ENCODE measurements at places on chromosomes 3 and 15.
A peak's percentile ranks its signal among the peaks of the same experiment; 100 is the strongest.

DNA sequence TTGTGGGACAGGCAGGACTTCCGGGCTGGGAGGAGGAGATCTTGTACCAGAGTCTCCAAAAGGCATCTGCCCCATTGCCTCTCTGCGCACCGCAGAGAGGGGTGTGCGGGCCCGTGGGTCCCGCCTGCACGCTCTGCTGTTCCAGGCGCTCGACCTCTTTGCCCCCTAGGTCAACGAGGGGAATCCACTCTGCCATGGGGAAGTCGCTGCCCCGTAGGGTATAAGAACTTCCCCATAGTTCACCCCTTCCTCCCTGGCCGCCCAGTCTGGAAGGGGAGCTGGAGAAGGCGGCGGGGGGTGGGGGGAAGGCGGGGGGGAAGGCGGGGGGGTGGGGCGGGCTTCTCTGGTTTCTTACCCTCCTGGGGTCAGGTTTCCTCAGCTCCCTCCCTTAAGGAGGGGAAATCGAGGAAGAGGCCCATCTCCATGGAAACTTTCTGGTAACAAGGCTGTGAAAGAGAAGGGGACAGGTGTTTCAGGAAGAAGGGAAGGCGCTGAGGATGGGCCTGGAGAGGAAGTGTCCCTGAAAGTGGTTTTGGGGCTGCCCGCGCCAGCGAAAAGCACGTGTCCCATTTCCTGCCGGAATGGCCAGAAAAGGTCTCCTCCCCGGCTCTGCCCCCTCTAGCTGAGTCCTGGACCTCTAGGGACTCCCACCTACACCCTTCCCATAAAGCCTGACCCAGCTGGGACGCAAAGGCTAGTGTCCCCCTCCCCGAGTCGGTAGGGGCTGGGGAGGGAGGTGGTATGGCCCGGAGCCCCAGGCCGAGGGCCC, 27.5 kb downstream of the NR1I2 start:
- DNase-seq = no peak

DNA sequence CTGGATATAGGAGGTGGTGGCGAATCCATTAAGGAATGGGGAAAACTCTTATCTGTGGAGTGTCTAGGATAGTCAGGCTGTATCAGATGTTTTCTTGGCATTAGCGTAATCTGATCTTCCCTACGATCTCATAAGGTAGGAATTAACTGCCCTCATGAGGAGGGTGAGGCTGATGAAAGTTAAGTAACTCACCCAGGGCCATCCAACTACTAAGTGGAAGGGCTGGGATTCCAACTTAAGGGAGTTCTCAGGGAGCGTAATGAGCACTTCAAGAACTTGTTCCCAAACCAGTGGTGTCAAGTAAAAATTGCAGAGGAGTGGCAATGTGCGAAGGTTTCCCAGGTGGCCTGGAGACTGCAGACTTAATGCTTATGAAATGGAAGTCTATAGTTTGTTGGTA, 55.9 kb upstream of the OSBPL11 start:
- no peak for DNase-seq

DNA sequence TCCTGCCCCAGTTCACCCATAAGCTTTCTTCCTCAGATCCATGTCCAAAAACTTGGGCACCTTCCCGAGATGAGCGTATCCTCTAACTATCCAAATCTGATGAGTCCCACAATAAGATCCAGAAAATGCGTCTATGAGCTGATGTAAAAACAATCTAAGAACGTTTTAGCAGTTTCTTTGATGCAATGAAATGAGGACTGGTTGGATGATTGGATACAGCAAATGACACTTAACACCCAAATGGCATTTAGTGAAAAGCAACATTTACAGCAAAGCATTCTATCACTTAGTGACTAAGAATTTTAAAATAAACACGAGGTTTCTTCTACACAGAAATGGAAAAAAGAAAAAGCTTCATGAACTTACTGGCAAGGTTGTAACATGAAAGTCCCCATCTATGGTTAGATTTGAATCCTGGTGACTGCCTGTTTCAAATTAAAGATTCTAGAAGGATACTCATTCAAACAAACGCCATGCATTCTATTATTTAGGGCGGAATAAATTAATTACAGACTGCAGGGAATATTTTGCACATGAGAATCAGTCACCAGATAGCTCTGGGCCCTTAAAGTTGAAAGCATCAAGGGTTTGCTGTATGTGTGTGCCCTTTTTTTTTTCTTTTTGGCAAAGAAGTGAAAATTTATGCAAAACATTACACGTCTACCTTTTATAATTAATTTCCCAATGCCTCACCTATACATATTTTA, 598.6 kb downstream of the FOXP1 start:
- DNase-seq = no peak

DNA sequence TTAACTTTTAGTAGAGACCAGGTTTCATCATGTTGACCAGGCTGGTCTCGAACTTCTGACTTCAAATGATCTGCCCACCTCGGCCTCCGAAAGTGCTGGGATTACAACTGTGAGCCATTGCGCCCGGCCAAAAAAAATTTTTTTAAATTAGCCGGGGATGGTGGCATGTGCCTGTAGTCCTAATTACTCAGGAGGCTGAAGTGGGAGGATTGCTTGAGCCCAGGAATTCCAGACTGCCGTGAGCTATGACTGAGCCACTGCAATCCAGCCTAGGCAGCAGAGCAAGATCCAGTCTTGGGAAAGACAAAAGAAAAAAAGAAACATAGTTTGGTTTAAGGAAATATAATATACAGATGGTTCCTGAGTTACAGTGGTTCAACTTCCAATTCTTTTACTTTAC, 44.9 kb upstream of the EIF3J start:
- DNase-seq = no peak

DNA sequence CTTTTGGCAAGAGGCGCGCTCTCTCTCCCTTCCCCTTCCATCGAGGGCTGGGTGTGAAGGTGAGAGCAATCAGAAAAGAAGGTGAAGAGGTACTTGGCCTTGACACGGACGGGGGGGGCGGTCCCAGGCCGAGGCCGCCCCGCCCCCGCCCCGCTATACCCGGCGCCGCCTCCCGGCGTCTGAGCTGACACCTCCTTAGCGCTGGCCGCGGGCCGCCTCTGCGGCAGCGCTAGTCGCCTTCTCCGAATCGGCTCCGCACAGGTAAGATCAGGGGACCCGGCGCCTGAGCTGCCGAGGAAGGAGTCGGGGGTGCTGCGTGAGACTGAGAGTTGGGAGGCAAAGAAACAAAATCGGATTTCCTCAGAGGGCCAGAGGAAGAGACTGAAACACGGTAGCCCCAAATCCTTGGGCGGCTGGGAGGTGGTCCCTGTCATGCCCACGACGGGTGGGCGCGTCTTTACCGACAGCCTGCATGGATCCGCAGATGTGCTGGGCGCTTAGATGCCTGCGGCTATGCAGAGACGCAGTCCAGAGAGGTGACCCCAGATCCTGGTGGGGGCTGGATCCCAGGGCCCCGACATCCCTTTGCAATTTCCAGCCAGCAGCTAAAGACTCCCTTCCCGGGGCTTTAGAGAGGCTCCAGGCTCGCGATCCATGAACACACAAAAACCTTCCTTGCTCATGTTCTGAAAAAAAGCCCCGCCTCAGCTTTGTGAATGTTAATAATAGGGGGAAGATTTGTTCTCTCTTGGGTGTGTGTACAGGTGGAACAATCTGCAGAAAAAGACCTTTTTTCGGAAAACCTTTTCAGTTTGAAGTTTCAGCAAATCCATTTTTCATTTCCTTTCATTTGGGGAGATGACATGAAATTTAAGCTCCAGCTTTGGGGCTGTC, at the start of gene ENTPD3:
TSS of gene ENTPD3 (plus strand) at position 184 of the 894 bp plus-strand sequence. CDS start 874 bp downstream, outside the sequence.
- DNase-seq = no peak

DNA sequence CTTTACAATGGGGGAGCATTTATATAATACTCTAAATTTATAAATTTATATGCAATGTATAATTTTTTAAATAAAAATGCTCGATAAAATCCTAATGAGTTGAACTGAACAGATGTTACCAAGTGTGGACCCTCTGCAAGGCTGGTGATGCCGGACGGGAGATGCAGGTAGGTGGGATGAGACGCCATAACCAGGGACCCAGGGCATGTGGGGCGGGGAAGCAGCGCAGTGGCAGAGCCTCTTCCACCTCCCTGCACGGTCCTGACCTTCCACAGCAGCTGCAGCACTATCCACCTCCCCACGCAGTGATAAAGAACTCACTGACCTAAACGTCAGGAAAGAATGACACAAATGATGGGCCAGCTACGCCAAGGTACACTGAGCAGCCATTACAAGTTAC, 12.8 kb downstream of the PCSK6 start:
- DNase-seq = no peak

GRCh38 chr3:176807938-176808337, 389.3 kb downstream of the TBL1XR1 start:
- no peak for DNase-seq

GRCh38 chr15:77285057-77285997, 134.6 kb downstream of the PEAK1 start:
- DNase-seq = no peak

GRCh38 chr15:70503798-70504298, 259.5 kb downstream of the UACA start:
- DNase-seq = no peak

DNA sequence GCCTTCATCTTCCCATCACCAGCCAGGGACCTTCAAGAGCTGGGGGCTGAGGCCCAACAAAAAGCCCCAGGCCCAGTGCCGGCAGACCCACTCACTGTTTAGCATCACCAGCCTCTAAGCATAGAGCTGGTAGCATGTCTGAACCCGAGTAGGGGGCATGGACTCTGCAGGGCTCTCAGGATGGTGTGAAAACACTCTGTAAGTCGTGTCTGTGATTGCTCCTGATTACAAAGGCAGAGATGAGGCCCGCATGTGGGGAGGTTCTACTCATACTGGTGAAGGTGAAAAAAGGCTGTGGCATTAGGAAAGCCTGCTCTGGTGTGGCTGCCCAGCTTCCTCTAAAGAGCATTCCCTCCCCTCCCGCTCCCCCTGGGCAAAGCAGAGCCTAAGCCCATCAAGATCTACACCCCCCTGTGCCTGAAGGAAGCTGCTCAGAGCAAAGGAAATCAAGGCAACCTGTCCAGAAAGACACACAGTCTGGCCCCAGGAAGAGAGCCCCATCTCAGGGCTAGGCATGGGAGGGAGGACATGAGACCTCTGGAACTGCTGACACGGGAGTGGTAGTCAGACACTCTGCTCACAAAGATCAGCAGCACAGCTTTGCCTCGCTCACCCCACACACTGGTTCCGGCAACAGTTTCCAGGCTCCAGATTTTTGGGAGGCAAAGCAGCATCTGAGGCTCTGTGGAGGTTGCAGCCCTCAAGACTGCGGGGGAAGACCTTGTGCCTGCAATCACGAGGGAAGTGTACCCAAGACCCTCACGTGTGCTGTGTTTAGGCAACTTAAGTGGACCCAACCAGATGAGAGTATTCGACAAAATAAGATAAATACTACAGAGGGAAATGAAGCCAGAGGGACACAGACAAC, 36.7 kb downstream of the CCDC12 start:
- no peak for DNase-seq

DNA sequence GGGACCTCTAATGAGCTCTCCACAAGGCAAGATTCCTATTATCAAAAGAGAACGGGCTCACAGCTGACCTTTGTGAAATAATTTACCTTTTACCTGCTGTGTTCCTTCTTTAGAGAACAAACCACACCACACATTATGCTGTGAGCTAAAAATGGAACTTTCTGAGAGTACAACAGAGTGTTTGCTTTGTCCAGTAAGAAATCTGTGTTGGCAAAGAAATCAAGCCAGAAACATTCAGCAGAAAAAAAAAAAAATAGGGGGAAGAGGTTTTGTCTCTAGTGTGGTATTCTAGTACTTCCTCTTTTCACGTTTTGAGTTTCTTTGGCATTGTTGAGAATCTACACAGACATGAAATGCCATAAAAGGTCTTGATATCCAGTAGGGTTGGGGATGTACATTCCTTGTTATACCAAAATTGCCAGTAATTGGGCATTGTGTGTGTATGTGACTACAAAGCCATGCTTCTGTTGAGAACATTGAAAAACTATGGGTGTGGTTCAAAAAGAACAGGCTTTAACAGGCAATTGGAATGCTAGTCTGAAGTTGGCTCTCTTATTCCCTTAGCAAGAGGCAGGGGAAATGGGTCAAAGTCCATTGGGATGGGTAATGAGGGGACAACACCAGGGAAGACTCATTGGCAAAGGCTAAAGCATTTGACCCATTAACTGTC, 273.5 kb downstream of the NEK10 start:
- DNase-seq = no peak

DNA sequence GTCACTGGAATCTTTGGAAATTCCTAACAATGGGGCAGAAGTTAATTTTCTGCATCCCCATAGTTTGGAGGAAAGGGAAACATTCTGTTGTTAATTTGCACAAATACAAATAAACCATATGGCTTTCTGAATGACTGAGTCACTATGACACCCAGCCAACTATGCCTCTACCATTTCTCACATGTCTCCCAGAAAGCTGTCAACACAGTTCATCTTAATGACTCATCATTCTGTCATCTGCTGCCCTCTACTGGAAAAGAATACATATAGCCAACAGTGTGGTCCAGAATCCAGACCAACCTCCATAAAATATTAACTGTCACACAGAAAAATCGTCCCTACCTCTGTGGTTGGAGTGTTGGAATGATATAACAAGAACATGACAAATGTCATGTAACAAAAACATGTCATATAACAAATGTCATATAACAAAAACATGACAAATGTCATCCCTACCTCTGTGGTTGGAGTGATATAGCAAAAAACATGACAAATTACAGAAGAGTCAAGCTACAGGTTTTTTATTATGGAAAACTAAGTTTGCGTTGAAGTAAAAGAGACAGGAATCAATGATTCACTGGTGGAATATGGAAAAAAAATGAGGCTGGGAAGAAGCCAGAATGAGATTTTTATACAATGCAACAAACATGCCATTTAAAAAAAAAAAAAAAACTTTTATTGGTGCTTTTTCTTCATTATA, 47.7 kb upstream of the GYG1 start:
- peak; percentile 13 for DNase-seq

Measured in CD4-positive, alpha-beta T cell treated with Interleukin-4 for 1 hour (primary cell).